ENCODE measurements at places on chromosomes 5 and 9.

DNA sequence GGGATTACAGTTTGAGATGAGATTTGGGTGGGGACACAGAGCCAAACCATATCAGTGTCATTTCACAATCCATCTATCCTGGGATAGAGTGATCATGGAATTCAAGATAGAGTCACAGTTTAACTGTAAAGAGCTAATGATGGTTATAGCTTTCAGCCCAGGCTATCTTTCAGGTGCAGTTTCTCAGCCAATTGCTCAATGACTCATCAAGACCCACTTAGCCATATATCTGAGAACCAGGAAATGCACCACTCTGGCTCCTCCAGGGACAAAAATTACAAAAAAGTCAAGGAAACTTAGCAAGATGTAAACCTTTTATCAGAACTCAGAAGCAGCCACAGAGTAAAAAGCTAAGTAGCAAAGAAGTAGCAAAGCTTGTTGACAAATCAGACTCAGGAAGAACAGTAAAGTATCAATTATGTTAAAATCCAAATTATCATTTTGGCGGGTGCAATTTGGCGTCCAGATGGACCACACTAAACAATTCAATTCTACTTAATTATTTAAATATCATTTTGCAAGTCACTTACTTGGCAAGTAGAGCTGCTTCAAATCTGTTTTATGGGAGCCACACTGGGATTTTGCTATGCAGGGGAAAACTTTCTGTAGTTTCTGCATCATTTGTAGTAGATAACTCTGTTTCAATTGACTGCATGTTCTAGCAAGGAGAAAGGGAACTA lies 169.4 kb downstream of the TLE1 start:
- DNase-seq, result no peak

DNA sequence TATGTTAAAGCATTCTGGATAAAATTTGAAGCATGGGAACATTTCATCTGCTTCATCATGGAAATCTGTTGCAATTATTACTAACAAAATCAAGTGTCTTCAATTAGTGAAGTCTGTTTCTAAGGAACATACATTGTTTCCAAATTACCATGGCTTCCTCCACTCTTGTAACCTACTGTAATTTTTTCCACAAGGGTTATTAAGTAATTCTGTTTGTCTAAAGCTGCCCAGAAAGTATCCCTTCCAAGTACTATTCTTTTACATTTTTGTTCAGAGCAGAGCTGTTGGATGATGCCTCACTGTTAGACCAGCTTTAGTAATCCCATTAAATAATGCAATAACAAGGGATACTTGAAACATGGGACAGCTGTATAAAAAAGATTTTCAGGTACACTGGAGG lies 483.5 kb upstream of the CD180 start:
- no peak for DNase-seq

DNA sequence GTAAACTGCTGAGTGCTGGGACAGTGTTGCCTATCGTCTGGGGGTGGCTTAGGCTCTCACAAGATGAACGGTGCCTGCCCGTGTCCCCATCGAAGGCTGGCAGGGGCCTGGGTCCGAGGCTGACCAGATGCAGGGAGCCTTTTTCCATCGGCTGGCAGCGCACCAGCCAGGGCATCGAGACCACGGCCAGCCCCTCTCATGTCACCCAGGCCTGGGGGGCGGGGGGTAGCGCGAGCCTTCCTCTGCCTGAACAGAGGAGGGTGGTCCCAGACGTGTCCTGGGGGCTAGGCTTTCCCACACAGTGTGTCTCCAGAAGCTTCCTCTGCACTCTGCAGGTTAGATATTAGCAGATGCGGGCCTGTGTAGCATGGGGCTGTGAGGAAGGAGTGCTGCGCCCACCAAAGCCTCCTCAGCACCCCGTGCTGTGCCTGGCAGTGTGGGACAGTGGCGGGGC lies 17.3 kb downstream of the FGD3 start:
- no peak for DNase-seq

DNA sequence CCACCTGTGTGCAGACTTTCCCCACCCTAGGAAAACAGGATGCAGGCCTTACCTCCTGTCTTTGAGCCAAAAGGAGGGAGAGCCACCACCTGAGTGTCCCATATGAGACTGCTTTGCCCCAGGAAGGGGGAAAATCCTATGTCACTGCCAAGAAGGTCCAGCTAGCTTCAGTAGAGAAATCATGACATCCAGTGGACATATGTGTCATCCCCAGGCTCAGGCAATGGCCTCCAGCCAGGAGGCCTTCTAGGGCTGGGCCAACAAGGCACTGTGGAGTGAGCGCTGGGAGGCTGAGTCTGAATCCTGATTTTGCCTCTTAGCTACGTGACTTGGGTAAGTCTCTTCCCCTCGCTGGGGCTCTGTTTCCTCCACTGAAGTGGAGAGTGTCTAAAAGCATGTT lies 60.2 kb downstream of the SMIM23 start:
- DNase-seq, result no peak

GRCh38 chr5:178081571-178082243 lies 31.6 kb upstream of the N4BP3 start:
- no peak for DNase-seq

- no peak for DNase-seq
Observed at GRCh38 chr5:96752341-96753016, 55.3 kb downstream of the ERAP1 start.

DNA sequence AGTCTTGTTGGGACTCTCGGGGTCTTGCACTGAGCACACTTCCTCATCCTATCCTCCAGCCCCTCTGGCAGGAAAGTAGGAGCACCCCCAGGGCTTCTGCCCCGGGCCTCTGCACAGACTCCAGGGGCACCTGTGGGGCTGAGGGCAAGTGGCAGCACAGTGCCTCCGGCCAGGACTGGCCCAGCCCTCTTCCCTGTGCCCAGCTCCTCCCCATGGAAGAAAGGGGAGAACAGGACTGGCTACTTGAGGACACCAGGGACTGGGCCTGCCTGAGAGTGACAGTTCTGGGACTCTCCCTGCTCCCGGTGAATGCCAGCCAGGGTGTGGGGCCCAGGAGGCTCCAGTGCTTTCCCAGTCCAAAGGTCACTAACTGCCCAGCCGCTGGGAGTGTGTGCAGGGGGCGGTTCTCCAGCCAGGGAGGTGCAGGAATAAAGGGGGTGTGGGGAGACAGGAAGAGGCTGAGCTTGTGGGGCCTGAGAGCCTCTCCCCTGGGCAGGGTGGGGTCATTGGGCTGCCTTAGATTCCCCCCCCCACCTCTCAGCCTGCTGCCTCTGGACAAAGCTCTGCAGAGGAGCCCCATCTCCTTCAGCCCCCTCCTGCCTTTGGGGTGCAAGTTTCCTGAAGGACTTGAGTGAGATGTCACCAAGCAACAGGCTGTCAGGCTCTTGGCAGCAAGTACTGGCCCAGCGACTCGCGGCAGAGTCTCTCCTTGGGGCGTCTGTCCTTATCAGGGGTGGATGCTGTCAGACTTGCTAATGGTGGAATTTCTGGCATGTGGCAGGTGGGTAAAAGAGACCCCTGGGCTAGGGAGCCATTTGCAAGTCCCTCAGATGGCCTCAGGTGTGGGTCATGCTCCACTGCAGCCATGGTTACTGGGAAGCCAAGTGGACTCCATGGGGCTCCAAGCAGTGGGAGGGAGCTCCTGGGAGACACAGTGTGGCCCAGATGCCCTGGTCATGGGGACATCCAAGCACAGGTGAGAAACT lies 19.1 kb upstream of the JADE2 start:
- no peak for DNase-seq

- DNase-seq, result no peak
Observed at GRCh38 chr9:36426945-36427344, 26.9 kb upstream of the RNF38 start.

GRCh38 chr9:96557921-96558320 lies 61.7 kb downstream of the CDC14B start:
- DNase-seq, result no peak

- no peak for DNase-seq
Observed at GRCh38 chr5:56812110-56812509, 3.2 kb upstream of the MAP3K1 start.

- DNase-seq, result no peak
Observed at GRCh38 chr5:121424976-121425375, 426.7 kb upstream of the FTMT start.

DNA sequence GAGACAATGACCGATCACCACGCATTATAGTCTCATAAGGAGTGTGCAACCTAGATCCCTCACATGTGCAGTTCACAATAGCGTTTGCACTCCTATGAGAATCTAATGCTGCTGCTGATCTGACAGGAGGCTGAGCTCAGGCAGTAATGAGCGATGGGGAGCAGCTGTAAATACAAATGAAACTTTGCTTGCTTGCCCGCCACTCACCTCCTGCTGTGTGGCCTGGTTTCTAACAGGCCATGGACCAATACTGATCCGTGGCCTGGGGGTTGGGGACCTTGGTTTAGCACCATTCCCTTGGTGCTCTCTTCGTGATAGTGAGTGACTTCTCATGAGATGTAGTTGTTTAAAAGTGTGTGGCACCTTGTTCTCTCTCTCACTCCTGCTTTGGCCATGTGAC lies 50.2 kb downstream of the PRLR start:
- no peak for DNase-seq

DNA sequence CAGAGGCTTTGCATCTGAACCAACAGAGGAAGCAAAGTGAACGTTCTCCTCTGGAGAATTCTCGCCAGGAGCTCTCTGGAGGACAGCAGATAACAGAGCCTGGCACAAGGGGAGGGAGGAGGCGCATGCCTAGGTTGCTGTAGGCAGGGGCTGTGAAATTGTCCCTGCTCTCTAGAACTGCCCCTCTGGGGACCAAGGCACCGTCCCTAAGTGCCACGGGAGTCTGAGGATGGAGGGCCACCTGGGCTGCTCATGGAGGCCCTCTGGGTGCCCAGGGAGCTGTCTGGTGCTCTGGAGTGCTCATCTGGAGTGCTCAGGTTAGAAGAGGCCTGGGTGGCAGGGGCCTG lies 77.6 kb downstream of the CACNA1B start:
- DNase-seq, result no peak

DNA sequence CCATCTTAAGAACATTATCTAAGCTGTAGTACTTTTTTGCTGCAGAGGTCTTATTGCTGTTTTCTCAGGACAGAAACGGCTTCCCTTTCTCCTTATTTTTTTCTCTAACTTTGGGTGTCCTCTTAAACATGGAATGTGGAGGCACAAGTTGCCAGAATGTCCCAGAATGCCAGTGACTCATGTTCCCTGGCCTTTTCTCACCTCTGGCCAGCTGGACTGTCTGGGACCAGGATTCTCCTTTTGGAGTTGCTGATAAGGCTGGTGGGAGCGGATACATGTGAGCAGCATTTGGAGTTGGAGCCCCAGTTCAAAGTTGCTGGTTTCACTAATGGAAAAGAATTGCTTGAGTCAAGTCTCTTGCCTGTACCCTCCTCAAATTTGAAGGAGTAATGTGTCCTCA lies 112.8 kb downstream of the ARHGAP26 start:
- no peak for DNase-seq

- DNase-seq, result no peak
Observed at GRCh38 chr9:114369216-114370130, 18.3 kb downstream of the AKNA start.

DNA sequence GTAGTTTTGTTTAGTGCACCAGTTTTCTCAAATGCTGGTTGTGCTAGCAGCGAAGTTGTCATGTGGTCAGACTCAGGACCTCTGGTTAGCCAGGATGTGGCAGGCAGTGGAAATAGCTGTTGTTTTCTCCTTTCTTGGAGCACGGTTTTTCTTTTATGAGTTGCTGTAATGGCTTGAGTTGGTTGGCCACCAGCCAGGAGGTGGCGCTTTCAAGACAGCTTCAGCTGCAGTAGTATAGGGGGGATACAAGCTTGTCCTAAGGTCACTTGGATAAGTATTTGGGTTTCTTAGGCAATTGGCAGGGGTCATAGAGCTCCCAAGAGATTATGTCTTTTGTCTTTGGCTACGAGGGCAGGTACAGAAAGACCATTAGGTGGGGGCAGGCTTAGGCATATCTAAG lies 274.2 kb upstream of the TARS1 start:
- DNase-seq, result no peak

- DNase-seq, result no peak
Observed at GRCh38 chr5:135547590-135548254, 12.0 kb upstream of the NEUROG1 start.

- DNase-seq, result no peak
Observed at GRCh38 chr5:54090495-54091120, 219.8 kb downstream of the ARL15 start.

DNA sequence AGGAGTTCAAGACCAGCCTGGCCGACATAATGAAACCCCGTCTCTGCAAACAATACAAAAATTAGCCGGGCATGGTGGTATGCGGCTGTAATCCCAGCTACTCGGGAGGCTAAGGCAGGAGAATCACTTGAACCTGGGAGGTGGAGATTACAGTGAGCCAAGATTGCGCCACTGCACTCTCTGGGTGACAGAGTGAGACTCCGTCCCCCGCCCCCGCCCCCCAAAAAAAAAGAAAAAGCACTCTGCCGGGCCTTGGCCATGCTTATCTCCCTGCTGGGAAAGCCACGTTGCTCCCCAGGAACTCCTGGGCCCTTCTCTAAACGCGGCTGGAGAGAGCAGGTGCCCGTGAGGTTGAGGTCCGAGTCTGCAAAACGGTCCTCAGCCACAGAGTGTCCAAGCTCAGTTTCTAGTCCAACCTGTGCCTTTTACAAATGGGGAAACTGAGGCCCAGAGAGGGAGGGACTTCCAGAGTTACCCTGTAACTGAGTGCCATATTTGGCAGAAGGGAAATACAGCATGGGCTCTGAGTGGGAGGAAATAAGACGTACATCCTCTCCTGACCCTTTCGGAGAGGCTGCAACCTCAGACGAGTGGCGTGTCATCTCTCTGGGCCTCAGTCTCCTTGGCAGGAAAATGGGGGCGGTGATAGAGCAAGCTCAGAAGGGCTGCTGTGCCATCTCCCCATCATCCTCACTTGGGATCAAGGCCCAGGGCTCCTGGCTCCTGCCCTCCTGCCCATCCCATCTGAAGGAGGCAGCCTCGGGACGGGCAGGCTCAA lies 6.6 kb upstream of the PHYHD1 start:
- DNase-seq, result no peak

DNA sequence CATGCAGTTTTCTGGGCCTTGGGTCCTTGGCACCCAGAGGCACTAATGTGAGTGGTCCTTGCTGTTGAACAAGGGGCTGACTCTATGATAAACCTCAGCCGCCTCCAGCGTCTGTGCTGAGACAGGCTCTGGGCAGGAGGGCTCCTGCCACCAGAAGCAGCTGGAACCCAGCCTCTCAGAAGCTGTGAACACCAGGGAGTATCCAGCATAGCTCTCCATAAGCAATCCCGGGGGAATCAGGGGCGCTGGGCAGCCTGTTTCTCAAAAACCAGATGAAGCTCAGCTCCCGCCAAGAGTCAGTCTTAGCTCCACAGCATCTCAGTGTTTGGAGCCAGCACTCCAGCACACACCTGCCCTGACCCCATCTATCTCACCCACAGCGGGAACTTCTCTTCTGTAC lies 170.2 kb downstream of the HSPA4 start:
- no peak for DNase-seq

- no peak for DNase-seq
Observed at GRCh38 chr9:23784962-23785361, 41.1 kb downstream of the ELAVL2 start.

DNA sequence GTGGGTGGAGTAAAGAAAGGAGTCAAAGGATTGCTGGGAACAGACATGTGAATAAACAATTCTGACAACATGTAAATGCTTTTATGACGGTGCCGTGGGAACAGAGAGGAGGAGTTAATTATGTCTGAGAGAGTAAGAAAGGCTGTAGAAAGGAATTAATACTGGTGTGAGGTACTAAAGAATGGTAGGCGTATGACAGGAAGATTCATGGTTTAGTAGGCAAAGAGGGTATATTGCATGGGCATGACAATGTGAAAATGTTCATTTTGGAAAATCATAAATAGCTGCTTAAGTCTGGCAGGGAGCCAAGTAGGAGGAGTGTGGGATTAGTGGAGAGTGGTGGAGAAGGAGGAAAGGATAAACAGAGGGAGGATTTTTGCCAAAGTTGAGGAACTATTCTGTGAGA lies 19.7 kb downstream of the NAA35 start:
- DNase-seq, result no peak

All from activated naive CD4-positive, alpha-beta T cell (primary cell).